ENCODE measurements at places on chromosomes 11 and 22.

DNA sequence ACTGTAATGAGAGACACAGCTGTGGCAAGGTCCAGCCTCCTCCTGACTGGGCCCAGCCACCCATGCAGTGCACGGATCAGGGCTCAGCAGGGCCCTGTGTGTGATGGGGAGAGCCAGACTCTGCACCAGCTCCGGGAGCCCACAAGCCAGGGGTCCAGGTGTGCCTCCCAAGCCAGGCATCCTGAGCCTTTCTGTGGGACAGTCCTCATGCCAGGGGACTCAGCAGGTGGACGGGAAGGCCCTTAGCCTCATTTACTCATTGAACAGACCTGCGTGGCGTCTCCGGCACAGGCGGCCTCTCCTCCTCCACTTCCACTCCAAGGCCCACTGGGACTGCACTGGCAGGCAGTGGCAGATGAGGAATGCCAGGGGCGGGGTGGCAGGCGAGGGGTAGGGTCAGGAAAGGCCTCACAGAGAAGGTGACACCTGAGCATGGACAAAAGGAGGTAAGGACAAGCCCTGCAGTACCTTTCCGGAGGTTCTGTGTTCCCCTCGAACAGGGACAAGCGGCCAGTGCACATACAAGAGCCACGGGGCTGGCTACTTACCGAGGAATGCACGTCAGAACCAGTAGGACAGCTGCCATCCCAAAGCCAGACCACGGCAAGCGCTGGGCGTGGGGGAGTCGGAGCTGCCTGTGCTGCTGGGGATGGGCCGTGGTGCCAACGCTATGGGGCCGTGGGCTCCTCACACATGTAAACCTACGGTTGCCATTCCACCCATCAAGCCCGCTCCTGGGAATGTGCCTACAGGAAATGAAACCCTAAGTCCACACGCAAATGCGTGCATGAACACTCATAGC, 52.7 kb downstream of the IGF2 start:
- no peak for DNase-seq

GRCh38 chr11:20353829-20354434, 9.6 kb upstream of the HTATIP2 start:
- DNase-seq: peak; percentile 53

DNA sequence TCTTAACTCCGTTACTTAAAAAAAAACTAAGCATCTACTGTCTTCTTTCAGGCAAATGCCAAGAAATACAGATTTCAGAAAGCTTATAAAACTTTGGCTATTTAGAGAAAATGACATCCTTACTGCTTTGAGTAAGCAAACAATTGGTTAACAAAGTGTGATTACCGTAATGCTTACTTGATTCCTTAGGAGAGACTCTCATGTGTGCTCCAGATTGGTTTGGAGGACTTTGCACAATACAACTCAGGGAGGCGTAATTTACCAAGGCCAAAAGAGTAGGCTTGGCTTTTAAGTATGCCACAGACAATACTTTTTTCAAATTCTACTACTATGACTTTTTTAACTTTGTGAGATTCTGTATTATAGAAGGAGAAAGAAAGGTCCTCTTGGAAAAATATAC, 76.9 kb upstream of the ALKBH3 start:
- DNase-seq: no peak

GRCh38 chr11:29333993-29334775, 682.6 kb downstream of the KCNA4 start:
- no peak for DNase-seq

- no peak for DNase-seq
These were observed 16.7 kb upstream of the PARVG start for GRCh38 chr22:44164031-44164430.

DNA sequence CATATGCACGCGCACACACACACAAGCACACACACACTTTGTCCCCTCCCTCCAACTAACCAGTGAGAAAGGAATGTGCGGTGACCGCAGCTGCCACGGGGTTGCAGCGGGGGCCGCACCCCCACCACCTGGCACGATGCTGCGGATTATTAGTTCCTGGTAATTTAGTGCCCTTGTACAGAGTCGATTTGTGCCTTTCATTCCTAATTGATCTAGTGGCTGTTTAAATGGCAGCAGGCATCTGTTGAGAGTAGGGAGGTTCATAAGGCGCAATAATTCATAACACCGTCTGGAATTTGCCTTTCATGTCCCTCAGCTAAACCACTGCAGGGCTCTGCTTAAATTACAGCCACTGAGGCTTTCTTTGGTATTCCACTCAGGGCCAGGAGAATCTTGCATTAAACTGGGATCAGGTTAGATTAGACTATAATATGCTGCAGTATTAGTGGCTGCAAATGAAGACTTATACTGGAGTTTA, 113.7 kb downstream of the FEZ1 start:
- no peak for DNase-seq

- DNase-seq: no peak
These were observed 13.9 kb downstream of the PGR start for GRCh38 chr11:101115671-101116160.

DNA sequence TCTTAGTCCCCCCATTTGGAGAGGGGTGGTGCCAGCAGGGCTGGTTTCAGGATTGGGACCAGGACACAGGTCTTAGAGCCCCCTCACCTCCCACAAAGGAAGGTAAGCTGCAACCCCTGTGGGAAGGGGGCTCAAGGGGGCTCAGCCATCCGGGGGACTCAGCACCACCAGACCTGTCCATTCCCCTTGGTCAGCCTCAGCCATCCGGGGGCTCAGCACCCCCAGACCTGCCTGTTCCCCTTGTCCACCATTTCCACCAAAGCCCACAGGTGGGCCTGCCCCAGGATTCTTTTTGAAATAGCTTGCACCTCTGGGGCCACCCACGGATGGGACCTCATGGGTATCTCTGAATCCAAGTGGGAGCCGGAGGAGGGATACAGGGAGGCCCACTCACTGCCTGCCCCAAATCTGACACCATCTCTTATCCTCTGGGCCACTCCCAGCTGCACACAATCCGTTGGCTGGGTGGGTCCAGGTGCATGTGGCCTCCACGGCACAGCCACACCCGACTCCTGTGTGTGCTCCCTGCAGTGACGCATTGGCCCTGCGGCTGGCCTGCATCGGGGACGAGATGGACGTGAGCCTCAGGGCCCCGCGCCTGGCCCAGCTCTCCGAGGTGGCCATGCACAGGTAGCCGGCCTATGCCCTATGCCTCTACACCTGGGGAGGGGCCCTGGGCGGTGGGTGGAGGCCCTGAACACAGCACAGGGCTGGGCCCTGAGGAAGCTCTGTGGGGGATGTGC, 15.9 kb downstream of the MCAT start:
- no peak for DNase-seq

DNA sequence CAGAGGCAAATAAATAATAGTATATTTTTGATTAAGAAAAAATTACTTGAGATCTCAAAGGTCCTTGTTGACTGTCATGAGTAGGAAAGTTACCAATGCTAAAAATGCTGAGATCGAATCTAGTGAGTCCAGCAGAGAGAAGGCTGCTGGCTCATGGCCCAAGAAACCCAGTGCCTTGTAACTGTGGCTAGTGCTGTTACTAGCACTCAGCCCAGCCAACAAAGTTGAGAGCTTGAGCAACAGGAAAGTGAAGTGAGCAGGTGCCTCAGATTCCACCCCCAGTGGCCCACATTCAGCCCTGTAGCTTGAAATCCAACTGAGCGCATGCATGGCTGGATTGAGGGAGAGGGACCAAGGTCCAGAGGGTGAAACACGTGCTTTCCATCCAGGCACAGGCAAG, 398.2 kb downstream of the SHANK2 start:
- DNase-seq: no peak

- DNase-seq: no peak
These were observed 21.3 kb upstream of the JAM3 start for GRCh38 chr11:134047586-134047999.

DNA sequence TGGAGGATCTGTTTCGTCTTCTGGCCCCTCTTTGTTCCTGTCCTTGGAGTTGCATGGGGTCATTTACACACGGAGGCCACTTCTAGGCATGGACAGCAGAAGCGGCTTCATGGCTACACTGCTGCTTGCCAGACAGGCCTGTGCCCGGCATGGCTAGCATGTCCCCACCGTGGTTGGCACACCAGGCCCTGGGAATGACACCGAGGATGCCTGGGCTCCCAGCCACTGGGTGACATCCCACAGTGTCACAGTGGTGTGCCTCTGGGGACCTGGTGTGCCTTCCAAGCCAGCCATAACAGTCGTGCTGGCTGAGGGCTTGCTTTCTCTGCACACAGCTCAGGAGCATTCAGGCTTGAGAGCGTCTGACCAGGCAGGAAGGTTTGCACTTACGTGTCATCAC, 910.1 kb downstream of the TBC1D22A start:
- no peak for DNase-seq

GRCh38 chr11:131664816-131665215, 294.4 kb downstream of the NTM start:
- DNase-seq: no peak

DNA sequence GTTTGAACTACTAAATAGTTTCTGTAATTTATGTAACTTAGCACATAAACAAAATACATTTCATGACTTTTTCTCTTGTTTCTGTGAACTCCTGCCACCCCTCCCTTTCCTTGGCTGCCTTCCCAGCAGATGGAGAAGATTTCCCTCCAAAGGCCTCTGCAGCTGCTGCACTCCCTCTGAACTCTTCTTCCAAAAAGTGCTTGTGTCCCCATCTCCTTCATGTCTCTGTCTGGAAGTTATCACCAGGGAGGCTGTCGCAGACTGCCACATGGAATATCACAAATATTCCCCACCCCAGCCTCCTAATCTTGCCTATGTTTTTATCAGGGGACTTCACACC, 1068.3 kb downstream of the OPCML start:
- no peak for DNase-seq

GRCh38 chr22:42969348-42969975, 45.5 kb downstream of the PACSIN2 start:
- no peak for DNase-seq

DNA sequence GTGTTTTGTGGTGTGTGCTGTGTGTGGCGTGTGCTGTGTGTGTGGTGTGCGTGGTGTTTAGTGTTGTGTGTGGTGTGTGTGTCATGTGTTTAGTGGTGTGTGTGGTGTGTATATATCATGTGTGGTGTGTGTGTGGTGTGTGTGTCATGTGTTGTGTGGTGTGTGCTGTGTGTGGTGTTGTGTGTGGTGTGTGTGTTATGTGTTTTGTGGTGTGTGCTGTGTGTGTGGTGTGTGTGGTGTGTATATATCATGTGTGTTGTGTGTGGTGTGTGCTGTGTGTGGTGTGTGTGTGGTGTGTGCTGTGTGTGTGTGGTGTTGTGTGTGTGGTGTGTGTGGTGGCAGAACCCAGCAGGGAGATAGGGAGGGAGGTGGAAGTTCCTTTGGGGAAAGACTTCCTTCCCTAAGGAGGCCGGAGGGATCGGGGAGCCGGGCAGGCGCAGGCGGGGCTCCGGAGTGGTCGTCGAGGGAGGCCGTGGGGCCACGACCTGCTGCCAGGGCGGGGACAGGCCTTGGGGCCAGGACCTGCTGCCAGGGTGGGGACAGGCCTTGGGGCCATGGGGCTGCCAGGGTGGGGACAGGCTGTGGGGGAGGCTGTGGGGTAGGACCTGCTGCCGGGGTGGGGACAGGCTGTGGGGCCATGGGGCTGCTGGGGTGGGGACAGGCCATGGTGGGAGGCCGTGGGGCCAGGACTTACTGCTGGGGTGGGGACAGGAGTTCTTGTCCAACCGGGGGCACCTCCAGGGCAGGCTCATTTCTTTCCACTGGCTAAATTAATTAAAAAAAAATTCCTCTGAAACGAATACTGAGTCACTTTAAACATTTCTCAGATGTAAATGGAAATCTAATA, 15.2 kb downstream of the PIM3 start:
- DNase-seq: peak; percentile 11

GRCh38 chr11:44955015-44955738, 4.5 kb upstream of the TP53I11 start:
- peak; percentile 71 for DNase-seq

GRCh38 chr11:9850224-9850895, 186.5 kb downstream of the SWAP70 start:
- no peak for DNase-seq

DNA sequence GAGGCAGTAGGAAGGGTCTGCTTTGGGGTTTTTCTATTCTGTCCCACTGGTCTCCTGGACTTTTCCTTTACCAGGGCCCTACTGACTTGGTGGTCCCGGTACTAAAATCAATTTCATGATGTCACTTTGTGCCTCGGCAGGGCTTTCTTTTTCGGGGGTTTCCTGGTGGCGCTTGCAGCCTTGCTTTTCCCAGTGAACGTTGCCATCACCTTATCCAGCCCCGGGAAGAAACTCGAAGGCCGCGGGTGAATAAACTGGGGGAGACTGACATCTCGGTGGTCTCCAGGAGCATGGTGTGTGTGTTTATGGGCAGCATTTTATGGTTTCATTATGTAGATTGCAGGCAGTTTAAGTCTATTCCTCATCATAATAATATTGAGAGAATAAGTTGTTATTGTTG, 84.4 kb downstream of the KCNQ1 start:
- DNase-seq: no peak

DNA sequence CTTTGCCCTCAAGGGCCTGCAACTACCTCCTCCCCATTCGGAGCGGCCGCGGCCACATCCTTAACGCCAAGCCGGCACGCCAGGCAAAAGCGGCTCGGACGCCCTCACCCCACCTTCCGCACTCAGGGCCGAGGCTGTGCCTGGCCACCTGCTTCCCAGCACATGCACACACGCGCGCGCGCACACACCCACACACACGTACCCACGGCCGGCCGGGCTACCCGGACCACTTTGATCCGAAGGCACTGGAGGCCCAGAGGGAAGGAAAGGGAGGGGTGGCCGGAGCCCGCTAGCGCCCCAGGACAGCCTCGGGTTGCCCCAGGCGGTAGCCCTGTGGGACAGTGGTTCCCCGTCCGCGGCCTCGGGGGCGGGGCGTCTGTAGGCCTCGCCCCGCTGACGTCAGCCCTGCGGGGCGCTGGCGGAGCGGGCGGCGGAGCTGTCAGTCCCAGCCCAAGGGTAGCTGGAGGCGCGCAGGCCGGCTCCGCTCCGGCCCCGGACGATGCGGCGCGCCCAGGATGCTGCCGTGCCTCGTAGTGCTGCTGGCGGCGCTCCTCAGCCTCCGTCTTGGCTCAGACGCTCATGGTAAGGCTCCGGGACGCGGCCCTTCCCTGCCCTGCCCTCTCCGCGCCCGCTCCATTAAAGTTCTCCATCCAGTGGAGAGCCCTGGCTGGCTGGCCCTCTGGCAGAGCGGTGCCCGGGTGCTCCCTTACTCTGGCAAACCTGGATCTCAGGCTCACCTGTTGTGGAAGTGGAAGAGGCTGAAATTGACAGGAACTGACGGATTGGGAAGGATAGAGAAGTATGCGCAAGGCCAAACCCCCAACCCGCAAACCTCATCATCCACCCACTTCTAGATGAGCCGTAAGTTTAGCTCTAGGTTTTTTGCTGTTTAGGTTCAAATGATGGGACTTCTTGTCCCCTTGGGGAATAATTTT, at the start of gene IL10RA:
IL10RA (plus strand) TSS at position 442 of the 935 bp plus-strand sequence; CDS start at position 516, 74 bp downstream.
- DNase-seq: peak; percentile 76

- no peak for DNase-seq
These were observed 1.9 kb downstream of the SLC43A3 start for GRCh38 chr11:57424792-57425564.

- no peak for DNase-seq
These were observed 17.7 kb downstream of the C11orf87 start for GRCh38 chr11:109439684-109440083.

GRCh38 chr11:111723595-111723994, 42.6 kb downstream of the PPP2R1B start:
- DNase-seq: no peak

GRCh38 chr11:44203270-44204043, 106.5 kb downstream of the ALX4 start:
- DNase-seq: no peak

- DNase-seq: no peak
These were observed 180.6 kb downstream of the TBC1D22A start for GRCh38 chr22:46942799-46943785.
